CD4-positive, alpha-beta T cell treated with Interleukin-15 for 4 hours (primary cell): ENCODE measurements at places on chromosomes 2 and 18.

- DNase-seq, result no peak
Observed at GRCh38 chr2:130354139-130354428, 1.8 kb upstream of the PTPN18 start.

DNA sequence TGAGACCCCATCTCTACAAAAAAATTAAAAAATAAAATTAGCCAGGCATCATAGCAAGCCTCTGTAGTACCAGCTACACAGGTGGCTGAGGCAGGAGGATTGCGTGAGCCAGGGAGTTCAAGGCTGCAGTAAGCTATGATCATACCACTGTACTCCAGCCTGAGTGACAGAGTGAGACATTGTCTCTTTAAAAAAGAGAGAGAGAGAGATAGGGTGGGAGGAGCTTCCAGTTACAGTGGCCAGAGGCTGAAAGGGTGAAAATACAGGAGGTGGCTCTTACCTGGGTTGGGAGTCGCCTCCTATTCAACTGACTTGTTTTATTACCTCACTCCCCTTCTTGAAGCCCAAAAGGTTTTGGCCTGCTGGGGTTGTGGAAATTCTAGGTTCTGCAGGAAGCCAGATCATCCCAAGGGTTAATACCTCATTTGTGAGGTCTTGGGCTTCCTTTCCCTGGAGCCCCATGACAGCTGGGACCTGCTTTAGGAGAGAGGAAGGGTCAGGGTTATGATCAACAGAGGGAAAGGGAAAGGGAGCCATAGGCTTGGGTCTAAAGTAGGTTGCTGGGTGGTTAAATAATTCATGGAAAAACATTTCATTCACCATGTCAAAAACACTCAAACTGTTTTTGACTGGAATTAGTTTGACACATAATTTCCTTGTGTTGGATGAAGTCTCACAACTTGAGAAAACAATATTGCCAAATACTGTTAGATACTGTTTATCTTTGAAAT is 17.4 kb downstream of the DYNC2LI1 start:
- no peak for DNase-seq

DNA sequence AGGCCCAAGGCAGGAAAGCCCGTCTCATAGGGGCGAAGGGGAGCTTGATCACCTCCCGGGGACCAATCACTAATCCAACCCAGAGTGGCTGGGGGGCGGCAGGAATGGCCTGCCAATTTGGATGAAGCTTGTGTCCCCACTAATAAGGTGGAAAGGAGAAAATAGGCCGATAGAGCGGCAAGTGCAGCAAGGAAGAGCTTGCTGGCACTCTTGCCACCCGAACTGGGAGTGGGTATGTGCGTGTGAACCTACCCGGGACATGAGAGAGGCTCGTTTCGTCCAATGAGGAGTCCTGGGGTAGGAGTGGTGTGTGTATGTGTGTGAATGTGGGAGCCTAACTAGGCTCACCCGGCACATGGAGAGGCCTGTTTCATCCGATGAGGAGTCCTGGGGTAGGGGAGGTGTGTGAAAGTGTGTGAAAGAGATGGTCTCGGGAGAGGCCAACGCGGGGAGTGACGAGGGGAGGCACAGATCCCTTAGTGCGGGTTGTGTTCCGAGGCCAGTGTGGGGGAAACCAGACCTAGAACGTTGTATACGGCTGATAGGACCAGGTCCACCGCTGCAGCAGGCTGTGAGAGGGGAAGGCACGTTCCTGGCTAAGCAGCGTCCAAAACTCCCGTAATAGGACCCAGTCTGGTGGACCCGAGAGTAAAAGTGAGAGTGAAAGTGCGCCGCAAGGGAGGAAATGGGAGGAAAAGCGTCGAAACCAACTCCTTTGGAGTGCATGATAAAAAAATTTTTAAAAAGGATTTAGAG is 47.1 kb upstream of the SELENOI start:
- peak; percentile 19 for DNase-seq

GRCh38 chr2:219560893-219561178 is 10.5 kb downstream of the OBSL1 start:
- DNase-seq, result no peak

DNA sequence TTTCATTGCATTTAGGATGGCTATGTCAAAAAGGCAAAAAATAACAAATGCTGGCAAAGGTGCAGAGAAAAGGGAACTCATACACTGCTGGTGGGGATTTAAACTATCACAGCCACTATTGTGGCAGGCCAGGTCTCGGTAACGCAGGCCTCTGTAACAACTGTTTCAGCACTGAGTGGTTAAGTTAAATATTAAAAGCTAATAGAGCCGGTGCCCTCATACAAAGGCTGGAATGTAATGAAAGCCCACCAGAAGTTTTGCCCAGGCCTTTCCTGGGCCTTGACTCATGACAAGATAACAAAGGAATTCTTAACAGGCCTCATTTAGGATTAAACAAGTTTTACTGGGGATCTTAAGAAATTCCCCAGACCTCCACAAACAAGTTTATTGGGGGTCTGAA is 10.7 kb downstream of the MERTK start:
- no peak for DNase-seq
